ENCODE measurements at places on chromosomes 16 and 17.

DNA sequence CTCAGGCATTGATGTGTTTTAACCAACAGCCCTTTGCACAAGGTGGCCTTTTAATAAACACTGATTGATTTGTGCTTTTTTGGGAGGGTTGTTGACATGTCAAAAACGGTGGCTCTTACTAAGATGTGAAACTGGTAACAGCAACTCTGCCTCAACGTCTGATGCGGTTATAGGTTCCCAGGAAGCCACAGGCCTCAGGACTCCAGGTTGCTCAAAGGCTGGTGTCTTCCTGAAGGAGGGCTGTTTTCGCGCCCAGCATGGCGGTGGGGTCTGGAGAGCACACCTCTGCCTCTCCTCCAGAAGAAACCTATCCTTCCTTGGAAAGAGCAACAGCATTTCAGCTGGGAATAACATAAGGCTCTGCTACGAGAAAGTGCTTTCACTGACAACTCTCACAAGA lies 187.5 kb downstream of the IRF8 start:
- no peak for DNase-seq

GRCh38 chr17:8359769-8360168 lies 16.7 kb downstream of the KRABD2 start:
- no peak for DNase-seq

- DNase-seq: no peak
Measured at GRCh38 chr17:80564545-80564944, 19.9 kb downstream of the RPTOR start.

GRCh38 chr16:67865318-67865717 lies 7.5 kb upstream of the EDC4 start:
- DNase-seq: no peak

DNA sequence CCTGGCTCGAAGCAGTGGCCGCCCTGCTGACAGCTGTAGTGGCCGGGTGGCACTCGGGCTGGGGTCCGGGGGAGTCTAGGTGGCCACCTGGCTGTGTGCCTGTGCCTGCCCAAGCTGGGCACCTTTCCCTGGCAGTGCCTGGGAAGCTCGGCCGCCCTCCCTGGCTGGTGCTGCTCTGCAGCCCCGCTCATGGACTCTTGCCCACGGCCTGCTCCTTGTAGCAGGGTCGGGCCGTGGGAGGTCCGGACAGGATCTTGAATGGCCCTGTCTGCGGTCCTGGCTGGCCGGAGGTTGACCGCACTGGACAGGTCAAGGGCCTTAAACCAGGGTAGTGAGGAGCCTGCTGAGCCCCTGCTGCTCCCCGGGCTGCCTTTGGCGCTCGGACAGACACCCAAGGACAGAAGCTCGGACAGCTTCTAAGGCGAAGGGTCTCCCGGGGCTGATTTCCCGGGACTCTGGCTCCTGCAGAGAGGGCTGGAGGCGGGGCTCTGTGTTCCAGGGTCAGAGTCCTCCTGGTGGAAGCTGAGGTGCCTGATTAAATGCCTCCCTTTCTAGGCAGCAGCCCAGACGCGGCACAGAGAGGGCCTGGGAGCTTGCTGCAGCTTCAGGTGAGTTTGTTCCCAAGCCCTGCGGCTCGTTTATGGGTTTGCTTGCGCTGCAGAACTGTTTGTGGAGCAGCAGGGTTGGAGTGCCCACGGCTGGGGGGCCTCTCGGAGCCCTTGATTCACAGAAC lies 6.0 kb downstream of the CAPN15 start:
- DNase-seq: no peak

GRCh38 chr16:86585821-86586611 lies 7.7 kb downstream of the FOXL1 start:
- DNase-seq: no peak

- no peak for DNase-seq
Measured at GRCh38 chr17:73030501-73030921, 62.0 kb downstream of the SLC39A11 start.

DNA sequence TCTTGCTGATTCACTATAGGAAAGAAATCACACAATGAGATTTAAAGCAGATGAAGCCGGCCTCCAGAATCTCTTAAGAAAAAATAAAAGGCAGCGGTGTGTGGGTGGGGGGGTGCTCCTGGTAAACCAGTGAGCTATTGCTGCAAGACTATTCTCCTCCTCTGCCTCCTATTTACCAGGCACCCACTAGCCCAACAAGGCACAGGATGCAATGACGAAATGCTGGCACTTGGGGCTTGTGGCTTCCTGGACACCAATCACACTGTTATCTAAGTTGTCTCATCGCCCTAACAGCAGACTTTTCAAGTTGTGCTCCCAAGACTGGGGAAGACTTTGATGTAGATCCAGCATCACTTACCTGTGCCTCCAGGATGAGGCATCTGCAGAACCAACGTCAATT lies 50.2 kb upstream of the NDRG4 start:
- DNase-seq: no peak

- no peak for DNase-seq
Measured at GRCh38 chr17:65231086-65231485, 93.9 kb downstream of the RGS9 start.

- DNase-seq: no peak
Measured at GRCh38 chr17:55269894-55270293, 5.1 kb downstream of the HLF start.

GRCh38 chr17:65678546-65678945 lies 117.1 kb upstream of the AXIN2 start:
- no peak for DNase-seq

GRCh38 chr17:74748279-74748528 lies 224 bp upstream of the NHERF1 start:
- no peak for DNase-seq

DNA sequence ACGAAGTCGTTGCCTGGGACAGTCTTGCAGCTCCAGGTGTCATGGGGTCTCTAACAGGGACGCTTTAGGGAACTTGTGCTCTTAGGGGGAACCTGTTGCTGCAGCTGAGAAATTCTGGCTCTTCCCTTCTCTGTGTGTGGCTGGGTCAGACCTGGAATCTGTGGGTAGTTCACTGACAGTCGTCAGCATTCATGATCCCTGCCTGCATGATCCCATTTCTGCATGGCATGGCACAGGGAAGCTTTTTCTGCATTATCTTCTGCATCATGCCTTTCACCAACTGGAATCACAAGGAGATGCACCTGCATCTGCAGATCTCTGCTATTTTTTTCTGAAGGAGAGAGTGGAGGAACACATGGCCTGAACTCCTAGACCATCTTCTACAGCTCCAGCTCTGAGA lies 85.6 kb downstream of the SOX9 start:
- DNase-seq: no peak

- peak; percentile 68 for DNase-seq
Measured at GRCh38 chr17:18025945-18026776, 12.8 kb downstream of the ATPAF2 start.

DNA sequence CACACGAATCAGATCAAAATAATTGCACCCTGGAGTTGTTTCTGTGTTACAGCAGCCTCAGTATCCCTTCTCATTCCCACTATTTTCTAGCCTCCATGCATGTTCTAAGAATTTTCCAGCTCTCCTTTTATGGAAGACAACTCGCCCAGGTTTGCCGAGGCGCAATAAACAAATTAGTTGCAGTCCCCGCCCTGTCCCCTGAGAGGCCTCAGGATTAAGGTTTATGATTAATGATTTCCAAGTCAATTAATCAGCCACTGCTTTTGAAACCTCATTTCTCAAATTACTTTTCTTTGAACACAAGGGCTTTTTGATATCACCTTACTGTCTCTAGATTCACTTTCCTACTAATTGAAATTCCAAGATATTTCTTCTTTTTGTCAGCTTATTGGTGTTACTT lies 138.3 kb upstream of the HSBP1 start:
- no peak for DNase-seq

DNA sequence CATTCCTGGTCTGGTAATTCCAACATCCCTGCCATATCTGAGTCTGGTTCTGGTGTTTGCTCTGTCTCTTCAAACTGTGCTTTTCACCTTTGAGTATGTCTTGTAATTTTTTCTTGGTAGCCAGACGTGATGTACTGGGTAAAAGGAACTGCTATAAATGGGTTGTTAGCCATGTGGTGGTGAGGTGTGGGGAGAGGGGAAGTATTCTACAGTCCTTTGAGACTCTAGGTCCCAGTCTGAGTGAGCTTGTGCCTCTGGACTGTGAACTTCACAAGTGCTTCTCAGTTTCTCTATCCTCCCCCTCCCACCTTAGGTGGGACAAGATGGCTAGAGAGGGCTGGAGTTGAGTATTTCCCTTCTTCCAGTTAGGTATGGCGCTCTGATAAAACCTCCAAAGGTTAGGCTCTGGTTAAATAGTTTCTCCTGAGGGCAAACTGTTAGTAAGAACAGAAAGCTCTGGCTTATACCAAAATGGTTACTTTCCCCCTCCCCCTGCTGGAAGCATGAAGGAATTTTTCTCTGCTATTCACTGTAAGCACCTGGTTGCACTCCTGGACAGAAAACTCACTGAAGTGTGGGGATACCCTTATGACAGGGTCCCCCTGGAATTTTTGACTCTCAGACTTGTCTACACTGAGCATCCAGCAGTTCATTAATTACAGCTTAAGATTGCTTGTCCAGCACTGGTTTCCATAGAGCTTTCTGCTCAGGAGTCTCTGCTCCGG lies 87.8 kb downstream of the MARCHF10 start:
- no peak for DNase-seq

GRCh38 chr16:56419740-56420548 lies 5.4 kb downstream of the AMFR start:
- DNase-seq: no peak

DNA sequence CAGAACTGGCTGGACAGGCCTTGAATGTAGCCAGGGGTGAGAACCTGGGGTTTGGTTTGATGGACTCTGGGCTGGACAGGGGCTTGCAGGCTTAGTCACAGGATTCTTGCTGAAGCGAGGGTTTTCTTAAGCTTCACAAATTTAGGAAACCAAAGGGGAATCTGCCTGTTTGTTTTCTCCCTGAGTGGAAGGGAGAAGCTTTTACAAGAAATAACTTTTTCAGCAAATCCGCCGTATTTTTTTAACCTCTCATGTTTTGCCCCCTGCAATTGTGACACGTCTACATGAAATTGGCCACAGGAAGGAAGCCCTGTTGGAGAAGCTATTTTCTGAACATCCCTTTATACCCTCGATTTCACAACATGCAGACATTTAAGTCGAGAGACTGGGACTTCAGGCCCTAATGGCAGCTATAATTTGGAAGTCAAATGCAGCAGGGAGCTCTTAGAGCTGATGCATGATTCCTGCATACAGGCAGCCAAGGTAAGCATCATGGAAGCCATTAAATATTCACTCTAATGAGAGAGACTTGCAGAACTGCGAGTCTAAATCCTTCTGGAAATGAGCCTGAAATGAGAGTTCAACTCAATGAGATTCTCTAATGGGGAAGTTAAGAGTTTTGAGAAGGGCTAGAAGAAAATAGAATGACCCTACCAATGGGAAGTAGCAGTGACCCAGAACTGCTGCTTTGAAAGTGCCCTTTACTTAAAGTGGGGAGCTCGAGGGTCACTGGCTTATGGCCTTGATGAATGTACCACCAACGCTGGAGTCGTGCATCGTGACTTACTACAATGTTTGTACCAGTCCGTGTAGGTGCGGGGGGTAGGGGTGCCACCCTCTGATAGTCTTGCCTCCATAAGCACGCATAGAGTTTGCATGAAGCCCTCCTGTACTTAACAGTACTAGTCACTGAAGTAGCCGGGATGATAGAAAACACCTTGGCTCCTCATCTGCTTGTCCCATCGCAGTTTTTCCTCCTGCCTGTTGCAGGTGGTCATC lies 45.1 kb upstream of the IRF8 start:
- no peak for DNase-seq

- no peak for DNase-seq
Measured at GRCh38 chr16:35737076-35737475, 2277.7 kb downstream of the TP53TG3F start.

- no peak for DNase-seq
Measured at GRCh38 chr17:74361230-74362068, at the start of gene BTBD17. TSS of gene BTBD17 (minus strand) at chr17:74361868. CDS start at chr17:74361819, 49 bp downstream.

DNA sequence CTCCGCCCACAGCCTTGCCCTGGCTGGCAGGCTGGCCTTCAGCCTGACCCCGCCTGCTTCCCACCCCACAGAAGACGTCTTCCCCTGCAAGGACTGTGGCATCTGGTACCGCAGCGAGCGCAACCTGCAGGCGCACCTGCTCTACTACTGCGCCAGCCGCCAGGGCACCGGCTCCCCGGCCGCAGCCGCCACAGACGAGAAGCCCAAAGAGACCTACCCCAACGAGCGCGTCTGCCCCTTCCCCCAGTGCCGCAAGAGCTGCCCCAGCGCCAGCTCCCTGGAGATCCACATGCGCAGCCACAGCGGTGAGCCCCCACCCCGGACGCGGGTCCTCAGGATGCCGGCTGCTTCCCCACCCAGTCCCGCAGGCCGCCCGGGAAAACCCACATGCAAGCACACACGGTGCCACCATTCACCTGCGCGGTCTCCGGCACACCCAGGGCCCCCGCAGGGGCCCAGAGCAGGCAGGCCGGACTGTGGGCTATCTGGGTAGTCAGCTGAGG lies 38.2 kb upstream of the ZC3H18 start:
- no peak for DNase-seq

DNA sequence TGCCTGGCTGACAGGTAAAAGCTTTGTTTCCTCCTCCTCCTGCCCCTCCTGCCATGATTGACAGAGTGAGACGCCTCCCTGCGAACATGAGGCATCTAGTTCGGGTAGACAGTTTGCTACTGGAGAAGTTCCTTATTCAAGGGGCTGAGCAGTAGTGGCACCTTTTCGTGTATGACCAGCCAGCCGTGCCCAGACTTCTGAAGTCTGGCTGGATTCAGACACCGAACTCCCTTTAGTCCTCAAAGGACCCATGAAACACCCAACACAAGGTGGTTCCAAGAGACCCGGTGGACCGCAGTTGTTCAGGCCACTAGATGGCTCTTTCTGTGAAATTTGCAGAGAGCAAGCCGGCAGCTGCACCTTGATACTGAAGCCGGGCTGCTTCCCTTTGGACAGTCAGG lies 192.8 kb downstream of the XYLT1 start:
- DNase-seq: no peak

- no peak for DNase-seq
Measured at GRCh38 chr16:4561596-4561995, 5.5 kb downstream of the C16orf96 start.

- DNase-seq: no peak
Measured at GRCh38 chr16:86042393-86042792, 143.4 kb downstream of the IRF8 start.

DNA sequence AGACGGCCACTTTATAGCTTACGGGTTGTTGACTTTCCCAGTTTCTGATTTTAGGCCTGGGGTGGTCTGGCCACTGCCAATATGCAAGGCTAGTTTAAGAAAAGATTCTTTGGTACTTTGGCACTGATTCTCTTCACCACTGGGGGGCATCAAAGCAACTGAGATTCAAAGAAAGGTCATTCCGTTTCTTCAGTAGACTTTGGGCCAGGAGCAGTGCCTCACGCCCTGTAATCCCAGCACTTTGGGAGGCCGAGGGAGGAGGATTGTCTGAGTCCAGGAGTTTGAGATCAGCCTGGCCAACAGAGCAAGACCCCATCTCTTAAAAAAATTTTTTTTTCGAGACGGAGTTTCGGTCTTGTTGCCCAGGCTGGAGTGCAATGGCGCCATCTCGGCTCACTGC lies 53.0 kb downstream of the RPA1 start:
- no peak for DNase-seq

Data from CD8-positive, alpha-beta memory T cell (primary cell).